ENCODE measurements at places on chromosomes 16 and 17.

DNA sequence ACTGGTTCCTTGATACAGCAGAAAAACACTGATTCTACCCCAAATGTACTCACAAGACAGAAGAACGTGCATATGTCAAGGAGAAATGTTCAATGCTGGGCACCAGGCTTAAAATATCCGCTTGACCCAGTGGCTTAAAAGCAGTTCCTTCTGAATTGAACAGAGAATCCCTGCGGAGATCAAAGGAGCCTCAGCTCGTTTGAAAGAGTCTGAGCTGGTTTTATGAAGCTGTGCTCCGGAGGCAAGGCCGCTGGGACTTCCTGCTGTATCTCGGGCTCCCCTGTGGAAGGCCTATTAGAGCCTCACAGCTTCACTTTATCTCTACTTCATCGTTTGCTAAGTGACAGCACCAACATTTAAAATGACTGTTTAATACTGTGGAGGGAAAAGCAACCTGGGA is 2.2 kb downstream of the LMF1 start:
- no peak for DNase-seq

DNA sequence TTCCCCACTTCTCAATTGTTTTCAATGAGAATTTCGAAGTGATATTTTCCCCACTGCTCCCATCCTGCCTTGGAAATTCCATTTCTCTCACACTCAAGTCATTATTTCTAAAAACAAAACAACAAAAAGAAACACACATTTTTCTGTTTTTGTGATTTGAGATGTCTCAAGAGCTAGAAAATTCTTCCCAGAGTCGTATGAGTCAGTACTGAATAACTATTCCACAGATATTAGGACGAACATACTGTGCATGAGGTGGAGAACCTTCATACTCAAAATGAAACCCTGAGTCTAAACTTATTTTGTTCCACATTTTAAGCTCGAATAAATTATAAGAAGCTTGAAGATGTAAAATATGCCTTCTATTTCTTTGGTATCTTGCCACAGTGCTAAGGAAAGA is 204.6 kb downstream of the SLC39A11 start:
- DNase-seq, result no peak

GRCh38 chr17:27576477-27577083 is 54.4 kb upstream of the LGALS9 start:
- DNase-seq, result no peak

- DNase-seq, result no peak
Observed at GRCh38 chr17:1228781-1229348, 41.4 kb upstream of the BHLHA9 start.

GRCh38 chr16:53142823-53143568 is 88.2 kb downstream of the CHD9 start:
- no peak for DNase-seq

- DNase-seq, result no peak
Observed at GRCh38 chr16:89691231-89691985, 4.9 kb downstream of the CDK10 start.

DNA sequence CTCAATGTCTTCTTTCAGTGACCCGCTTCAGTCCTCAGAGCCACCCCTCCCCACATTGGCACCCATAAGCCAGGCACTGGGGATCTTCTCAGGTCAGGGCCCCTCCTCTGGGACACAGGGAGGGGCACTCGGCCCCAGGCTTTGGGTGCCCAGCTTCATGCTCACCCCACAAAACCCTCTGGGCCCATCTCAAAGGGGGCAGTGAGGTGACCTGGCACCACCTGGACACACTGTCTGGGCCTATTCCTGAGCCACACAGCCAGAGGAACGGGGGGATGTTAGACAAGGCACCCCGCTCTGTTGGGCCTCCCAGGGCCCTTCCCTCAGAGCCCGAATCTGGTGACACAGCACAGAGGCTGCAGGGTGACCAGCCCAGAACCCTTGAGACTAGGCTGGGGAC is 36.1 kb downstream of the TNFRSF13B start:
- no peak for DNase-seq

GRCh38 chr16:63195336-63195735 is 1159.1 kb upstream of the CDH8 start:
- DNase-seq, result no peak

- DNase-seq, result no peak
Observed at GRCh38 chr17:28346199-28346580, 10.6 kb downstream of the TNFAIP1 start.

DNA sequence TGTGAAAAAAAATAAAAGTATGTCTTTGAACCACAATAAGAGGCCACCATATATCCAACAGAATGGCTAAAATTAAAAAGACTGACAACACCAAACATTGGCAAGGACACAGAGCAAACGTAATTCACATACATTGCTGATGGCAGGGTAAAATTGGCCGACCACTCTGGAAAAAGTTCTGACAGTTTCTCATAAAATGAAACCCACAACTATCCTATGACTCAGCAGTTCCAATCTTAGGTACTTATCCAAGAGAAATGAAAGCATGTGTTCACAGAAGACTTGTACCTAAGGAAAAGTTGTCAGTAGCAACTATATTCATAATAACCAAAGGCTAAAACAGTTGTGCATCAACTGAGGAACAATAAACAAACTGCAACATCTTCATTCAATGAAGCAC is 357.3 kb upstream of the XYLT1 start:
- no peak for DNase-seq

GRCh38 chr17:15092261-15092660 is 172.9 kb downstream of the PMP22 start:
- DNase-seq, result no peak

DNA sequence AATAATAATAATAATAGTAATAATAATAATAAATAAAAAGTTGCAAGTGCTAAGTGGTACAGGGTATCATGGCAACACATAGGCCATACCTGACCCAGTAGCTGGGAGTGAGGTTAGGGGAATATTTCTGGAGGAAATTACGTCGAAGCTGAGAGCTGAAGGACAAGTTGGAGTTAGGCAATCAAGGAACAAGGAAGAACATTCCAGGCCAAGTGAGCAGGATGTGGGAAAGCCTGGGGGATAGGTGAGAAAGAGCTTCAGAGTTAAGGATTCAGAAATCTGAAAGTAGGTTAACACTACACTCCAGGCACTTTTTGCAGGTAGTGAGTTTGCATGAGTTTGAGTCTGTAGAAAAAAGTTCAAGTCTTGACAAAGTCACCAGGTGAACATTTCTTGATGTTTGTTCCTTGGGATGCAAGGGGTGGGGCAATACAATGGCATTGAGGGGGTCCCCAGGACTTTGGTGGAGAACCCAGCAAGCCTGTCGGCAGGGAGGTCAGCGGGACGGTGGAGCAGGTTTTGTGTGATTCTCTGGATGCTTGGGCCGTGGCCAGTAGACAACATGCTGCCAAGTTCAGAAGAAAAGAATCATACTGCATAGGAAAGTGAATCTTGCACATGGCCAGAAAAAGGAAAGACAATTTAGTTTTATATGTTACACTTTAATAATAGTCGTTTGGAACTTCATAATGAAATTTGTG is 27.7 kb upstream of the MPHOSPH6 start:
- DNase-seq, result no peak

DNA sequence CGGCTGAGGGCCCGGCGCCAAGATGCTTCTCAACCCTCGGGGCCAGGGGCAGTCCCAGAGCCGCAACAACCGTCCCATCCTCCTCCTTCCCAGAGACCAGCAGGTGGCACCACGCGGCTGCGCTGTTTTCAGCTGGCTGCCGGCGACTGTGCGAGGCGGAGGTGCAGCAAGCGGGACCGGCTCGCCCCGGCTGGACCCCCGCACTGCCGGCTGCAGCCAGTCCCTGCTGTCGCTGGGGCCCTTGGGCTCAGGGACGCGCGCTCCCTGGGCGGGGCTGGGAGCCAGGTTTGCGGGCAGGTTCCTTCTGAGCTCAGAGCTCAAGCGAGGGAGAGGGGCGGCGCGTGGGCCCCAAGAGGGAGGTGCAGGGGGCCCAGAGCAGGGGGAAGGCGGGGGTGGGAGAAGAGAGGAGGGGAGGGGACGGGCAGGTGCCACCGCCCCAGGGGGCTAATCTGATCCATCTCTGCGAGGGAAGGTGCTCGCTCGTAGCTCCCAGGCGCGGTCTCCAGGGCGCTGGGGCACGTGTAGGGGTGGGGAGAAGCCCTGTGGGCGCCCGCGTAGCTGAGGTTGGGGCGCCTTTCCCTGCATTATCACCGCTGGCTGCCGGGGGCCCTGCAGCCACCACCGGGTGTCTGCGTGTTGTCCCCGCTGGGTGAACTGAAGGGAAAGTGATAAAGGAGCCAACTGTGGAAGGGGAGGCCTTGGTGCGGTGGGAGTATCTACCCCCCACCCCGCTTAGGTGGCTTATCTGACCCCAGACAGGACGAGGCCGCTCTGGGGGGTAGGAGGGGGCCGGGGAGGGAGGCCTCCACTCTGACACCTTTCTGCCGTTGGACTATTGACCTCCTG is 24.2 kb downstream of the STAT5A start:
- peak; percentile 81 for DNase-seq

- DNase-seq, result no peak
Observed at GRCh38 chr16:84294117-84294516, 561 bp upstream of the WFDC1 start.

GRCh38 chr16:68281368-68282063 is 17.2 kb downstream of the SLC7A6 start:
- DNase-seq, result no peak

GRCh38 chr16:30096105-30096861 is at the start of gene YPEL3:
TSS of gene YPEL3 (minus strand) at chr16:30096213. CDS start at chr16:30095482, 731 bp downstream.
- no peak for DNase-seq

Measured in iPS DF 6.9 (cell line).